ENCODE measurements at places on chromosomes 5 and 9.

GRCh38 chr5:17434982-17435381, 63.0 kb upstream of the TAF11L2 start:
- DNase-seq, result no peak

- no peak for DNase-seq
These were observed 12.3 kb downstream of the GFI1B start for GRCh38 chr9:132990781-132991180.

DNA sequence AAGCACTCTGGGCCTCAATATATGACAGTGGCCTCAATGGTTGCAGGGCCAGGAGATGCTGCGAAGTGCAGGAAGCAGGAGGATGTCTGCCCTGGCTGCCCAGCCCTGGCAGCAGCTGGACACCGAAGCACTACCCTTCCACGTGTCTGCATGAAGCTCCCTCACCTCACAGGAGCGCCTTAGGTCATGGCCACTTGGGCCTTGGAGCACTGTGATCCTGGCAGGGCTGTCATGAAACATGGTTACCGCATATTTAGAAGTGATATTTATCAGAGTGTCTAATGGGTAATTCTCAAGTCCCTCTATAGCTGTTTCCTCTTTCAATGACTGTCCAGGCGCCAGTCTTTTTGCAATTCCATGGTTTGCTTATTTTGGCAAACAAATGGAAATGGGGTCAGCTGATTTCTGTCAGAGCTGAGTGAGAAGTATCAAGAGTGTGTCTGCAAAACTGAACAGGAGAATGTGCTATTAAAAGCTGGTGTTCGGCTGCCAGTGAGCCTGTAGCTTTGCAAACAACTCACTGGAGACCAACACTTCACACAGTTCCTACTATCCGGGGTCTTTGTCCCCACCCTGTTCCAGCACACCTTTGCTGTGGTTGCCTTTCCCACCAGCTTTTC, 285.9 kb downstream of the KIF4B start:
- DNase-seq, result no peak

DNA sequence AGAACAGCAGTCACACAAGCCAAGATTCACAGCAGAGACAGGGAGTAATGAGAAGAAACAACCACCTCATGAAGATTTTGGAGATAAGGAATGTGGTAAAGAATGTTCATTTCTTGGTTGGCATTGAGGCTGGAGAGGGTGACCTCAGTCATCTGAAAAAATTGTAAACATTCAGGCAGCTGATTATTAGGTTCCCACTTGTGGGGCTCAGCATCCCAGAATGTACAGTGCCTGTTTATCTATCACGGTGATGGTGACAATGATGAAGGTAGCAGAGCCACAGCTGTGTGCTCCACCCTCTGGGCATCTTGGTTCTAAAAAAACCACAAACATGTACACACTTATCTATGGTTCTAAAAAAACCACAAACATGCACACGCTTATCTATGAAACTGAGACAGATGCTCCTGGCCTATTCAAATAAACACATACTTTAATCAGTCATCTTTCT, 143.9 kb upstream of the MOCS2 start:
- no peak for DNase-seq

GRCh38 chr9:107874137-107874536, 384.6 kb upstream of the KLF4 start:
- no peak for DNase-seq

DNA sequence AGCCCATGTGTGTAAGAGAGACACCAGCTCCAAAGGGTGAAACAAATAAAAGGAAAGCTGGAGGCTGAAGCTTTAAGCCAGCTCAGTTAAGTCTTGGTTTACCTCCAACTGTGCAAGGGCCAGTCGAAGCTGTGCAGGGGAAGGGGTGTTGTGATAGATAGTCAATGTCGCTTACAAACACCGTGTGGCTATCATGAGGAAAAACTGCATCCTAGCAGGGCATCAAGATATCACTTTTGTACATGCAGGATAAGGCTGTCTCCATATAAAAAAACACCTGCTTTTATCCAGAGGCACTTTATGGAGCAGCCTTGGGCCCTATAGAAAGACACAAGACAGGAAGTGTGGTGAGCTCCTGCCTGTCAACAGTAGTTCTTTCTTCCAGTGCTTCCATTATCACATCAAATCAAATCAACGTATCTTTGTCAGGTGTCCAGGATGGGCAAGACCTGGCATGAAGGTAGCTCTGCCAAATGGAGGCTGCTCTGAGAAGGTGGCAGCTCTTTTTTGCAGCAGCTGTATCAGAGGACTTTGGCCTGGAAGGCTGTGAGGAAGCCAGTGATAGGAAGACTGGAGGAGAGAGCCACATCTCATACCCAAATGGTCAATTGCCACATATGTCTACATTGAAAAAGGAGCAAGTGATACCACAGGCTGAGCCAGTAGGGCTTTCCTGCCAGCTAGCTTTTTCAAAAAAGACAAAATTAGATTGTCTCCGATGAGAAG, 29.3 kb upstream of the SELENOP start:
- DNase-seq, result no peak

- no peak for DNase-seq
These were observed 31.7 kb upstream of the SCAMP1 start for GRCh38 chr5:78328585-78329173.

DNA sequence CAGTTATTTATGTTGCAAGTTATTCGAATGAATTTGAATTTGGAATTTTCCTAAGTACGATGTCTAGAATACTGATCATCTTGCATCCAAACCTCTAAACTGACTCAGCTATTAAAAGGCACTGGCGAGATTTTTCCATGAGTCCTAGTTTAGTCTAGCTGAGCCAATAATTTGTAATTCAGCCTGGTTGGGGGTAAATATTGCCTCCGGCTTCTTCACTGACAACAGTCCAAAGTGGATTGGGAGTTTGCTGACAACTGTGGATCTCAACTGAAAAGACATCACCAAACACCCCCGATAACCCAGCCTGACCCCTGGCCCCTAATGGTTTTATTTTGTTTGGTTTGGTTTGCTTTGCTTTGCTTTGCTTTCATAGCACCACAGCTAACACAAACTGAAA, 189.8 kb upstream of the DAPK1 start:
- no peak for DNase-seq

DNA sequence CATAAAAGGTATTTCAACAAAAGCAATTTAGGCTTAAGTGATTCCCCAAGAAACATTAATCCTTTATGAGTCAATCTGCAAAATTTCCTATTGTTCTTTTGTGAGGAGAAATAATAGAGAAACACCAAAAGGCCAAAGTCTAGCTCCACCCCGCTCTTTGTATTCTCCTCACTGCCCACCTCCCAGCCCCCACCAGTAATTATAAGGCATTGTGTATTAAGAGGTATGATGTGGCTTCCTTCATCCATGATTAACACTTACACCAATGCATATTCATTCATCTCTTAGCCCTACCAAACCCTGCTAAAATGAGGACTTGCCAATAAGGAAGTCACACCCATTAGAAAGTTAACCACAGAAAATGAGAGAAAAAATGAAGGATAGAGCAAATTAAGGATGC, 105.3 kb upstream of the SPATA31D4 start:
- no peak for DNase-seq

DNA sequence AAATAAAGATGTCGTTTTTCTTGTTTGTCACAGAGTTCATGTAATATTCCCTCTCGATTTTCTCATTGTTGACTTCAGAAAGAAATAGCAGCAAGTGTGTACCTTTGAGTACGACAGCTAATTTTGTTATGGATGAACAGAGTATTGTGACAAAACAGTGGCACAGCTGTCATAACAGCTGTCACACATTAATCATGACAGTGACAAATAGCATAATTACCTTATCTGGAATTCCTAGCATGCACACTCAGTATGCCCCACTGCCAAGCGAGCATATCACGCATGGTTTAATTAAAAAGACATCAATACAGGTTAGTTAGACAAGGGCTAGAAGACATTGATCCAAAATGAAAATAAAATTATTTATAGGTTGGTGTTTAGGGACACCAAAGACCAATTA, 375.1 kb downstream of the SPATA31D1 start:
- no peak for DNase-seq

DNA sequence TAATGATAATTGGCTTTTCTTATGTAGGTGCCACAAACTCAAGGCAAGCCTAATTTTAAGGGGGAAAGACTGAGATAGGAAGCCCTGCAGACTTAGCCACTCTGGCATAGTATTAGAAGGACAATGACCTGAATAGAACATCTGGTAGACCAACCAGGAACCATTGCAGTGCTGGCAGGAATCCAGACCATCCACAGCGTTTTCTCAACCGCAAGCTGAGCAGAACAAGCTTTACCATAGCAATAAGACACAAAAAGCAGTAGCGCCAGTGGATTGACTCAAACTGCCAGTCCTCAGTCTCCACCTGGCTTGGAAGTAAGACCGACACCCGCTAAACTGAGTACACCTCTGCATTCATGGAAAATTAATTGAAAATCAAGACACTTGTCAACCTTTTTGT, 141.3 kb upstream of the LPAR1 start:
- DNase-seq, result no peak

GRCh38 chr5:1413611-1414241, 31.5 kb downstream of the SLC6A3 start:
- DNase-seq, result no peak

GRCh38 chr9:8887369-8887768, 1087.8 kb upstream of the DMAC1 start:
- DNase-seq, result no peak

GRCh38 chr9:87668722-87669121, 57.2 kb upstream of the CTSL start:
- no peak for DNase-seq

DNA sequence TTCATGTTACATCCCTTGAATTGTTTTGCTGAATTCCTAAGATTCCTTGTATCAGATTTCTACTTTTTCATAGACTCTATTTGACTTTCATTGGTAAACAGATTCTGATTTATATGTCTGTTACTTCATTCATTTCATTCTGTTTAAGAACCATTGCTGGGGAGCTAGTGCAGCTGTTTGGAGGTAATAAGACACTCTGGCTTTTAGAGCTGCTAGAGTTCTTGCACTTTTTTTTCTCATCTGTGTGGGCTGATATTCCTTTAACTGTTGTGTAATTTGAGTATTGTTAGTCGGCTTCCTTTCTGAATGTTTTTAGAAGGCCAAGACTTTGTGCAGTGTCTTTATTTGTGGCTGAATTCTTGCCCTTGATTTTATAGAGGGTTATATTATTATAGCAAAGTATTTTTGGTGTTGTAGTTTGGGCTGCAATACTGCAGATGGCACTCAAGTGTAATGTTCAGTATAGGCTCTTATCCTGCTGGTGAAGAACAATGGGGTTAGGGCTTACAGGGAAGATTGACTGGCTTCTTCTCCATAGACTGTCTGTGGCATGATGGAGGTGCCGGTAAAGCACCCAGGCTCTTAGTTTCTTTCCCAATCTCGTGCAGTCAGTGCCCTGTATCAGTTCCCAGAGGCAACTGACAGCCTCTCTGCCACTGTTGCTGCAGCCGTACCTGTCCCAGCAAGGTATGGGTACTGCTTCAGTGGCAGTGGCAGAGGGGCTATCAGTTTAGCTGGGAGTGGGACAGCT, 162.2 kb downstream of the OXCT1 start:
- no peak for DNase-seq

DNA sequence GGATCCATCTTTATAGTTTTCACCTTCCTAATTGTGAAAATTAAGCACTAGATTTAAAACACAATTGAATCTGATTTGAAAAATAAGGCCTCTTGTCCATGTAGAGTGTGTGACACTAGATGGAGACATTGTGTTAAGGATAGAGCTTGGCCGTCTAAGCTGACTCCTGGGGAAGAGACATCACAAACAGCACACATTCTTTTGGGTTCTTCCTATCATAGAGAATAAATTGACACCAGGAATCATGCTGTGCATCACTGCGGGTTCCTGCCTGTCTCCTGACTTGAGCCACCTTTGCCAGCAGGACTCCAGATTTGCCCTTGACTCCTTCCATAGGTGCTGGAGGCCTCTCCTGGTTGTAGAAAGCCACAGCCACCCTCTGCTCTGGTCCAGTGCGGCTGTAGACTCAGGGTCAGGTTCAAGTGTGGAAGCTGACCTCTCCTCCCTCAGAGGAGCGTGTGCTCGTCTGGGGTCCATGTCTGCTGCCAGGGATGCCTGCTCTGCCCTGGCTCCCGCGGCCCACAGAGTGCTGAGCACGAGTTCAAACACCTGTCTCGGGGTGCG, 11.2 kb downstream of the ROPN1L start:
- DNase-seq, result no peak

- no peak for DNase-seq
These were observed 384.1 kb downstream of the DMRT2 start for GRCh38 chr9:1434052-1434767.

DNA sequence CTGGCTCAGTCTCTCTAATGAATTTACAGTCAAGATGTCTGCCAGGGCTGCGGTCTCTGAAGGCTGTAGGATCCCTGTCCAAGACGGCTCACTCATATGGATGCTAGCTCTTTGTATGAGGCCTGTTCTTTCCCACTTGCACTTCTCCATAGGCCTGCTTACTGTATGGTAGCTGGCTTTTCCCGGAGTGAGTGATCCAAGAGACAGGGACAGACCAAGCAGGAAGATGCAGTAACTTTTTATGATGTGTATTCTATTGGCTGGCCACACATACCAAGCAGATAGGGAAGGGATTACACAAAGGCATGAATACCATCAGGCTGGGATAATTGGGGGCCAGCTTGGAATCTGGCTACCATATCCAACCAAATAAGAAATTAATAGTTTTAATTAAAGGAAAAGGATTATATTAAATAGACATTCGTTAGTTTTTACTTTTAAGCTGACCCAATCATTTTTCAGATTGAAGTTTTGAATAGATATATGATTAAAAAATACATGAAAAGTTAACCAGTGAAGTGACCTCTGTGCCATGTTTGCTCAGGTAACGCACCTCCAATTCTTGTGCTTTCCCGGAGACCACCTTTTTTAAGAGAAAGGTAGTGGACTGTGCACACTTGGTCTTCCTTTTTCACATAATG, 20.6 kb downstream of the NSD1 start:
- peak; percentile 14 for DNase-seq

- DNase-seq, result no peak
These were observed 8.9 kb upstream of the RPL26L1 start for GRCh38 chr5:172950176-172950965.

DNA sequence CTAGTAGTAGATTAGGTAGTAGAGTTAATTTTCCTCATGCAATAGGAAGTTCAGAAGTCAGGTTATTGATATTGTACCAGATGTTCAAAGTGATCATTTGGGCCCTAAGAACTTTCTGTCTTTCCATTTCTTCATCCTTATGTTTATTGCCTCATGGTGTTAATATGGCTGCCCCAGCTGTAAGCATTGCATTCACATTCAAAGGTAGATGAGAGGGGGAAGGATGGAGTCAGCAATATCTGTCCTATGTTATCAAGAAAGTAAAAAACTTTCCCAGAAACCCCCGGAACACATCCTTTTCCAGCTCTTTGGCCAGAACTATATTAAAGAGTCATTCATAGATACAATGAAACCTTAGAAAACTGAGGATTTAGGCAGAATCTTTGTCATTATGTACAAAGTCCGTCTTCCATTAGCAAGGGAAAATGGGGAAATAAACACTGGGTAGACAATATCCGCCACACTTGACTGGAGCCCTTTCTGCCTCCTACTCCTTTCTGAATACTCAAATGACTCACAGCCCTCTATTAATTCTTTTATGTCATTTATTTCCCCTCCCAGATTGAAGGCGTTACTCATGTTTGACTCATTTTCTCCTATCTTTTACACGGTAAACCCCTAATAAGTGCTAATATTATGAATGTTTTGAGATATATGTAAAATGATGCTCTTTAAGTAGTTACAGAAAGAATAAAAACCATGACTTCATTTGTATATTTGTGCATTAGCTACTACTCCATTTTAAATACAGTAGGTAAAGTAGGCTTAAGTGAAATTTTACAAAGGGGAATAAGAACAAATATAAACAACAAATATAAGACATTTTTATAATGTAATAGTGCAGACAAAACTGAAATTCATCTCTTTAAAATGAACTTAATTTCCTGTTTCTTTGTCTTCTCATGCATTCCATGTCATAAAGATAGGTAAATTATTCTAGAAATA, 127.6 kb downstream of the SLF1 start:
- DNase-seq, result no peak

Data from stimulated activated CD8-positive, alpha-beta memory T cell treated with anti-CD3 and anti-CD28 coated beads, Interleukin-4, amount 100 ng/mL, for 48 hours (primary cell).